ENCODE measurements at places on chromosomes 13 and 19.

DNA sequence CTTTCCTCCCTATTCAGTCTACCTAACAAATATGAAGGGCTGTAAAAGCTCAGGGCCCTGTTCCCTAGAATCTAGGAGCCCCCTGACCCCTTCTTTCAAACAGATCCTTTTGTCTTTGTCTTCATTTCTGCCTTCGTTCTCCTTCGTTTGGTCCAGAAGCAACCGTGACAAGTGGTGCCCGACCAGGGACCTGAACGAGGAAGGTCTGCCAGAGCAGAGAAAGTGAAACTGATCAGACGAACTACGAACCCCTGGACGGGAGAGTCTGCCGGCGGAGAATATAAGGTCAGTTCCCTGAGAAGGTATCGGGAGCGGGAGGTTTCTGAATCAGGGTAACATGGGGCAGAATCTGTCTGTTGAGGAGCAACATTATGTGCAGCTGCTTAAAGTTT, 751 bp downstream of the ERVK3-1 start:
- no peak for DNase-seq

- no peak for DNase-seq
These were observed 1674.5 kb upstream of the SLC10A2 start for GRCh38 chr13:104740641-104741222.

- DNase-seq: no peak
These were observed 252.5 kb downstream of the LHFPL6 start for GRCh38 chr13:39350461-39350881.

DNA sequence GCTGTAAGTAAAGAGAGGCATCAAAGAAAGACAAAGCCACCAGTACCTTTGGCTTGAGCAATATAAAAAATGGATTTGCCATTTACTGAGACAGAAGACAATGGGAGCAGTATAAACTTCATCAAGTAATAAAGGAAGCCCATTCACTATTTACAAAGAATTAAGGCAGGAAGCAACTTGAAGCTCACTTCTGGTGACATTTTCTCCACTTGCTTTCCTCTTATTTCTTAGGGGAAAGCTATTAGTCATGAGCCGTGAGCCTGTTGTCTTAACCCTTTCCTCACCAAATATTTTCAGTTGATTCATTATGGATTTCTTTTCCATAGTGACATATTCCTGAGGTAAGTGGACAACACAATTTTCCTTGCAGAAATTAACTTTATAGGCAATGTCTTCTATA, 156.8 kb downstream of the DNAJC3 start:
- DNase-seq: no peak

GRCh38 chr19:45824531-45825262, 9.6 kb upstream of the RSPH6A start:
- no peak for DNase-seq

DNA sequence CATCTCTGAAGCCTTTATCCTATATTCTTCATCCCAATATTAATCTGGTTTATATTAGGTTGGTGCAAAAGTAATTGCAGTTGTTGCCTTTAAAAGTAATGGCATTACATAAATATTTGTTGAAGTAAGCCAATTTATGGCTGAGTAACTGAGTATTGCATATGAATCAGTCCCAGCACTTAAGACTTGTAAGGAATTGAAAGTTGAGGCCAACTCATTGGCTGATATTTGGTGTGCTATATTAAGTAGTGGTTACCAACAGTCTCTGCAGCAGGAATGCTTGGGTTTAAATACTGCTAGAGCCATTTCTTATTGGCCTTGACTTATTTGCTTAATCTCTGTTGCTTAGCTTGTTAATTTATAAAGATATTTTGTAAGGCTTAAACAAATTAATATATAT, 460.7 kb downstream of the GPC6 start:
- no peak for DNase-seq

- no peak for DNase-seq
These were observed 33.4 kb downstream of the FAM124A start for GRCh38 chr13:51255556-51255955.

DNA sequence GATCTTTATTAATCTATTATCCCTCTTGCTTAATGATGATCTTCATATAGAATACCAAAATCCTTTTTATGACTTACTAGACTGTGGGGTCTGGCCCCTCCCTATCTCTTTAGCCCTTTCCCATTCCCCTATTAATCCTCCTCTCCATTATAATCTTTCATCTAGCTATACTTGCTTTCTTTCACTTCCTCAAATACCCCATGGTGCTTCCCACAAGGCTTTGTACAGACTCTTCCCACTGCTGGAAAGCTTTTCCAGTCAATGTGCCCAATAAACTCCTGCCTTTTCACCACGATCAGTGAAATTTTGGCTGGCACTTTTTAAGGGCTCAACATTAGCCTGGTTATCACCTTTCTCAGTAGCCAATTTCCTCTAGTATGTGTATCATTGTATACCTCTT, 3.2 kb upstream of the EBPL start:
- no peak for DNase-seq

DNA sequence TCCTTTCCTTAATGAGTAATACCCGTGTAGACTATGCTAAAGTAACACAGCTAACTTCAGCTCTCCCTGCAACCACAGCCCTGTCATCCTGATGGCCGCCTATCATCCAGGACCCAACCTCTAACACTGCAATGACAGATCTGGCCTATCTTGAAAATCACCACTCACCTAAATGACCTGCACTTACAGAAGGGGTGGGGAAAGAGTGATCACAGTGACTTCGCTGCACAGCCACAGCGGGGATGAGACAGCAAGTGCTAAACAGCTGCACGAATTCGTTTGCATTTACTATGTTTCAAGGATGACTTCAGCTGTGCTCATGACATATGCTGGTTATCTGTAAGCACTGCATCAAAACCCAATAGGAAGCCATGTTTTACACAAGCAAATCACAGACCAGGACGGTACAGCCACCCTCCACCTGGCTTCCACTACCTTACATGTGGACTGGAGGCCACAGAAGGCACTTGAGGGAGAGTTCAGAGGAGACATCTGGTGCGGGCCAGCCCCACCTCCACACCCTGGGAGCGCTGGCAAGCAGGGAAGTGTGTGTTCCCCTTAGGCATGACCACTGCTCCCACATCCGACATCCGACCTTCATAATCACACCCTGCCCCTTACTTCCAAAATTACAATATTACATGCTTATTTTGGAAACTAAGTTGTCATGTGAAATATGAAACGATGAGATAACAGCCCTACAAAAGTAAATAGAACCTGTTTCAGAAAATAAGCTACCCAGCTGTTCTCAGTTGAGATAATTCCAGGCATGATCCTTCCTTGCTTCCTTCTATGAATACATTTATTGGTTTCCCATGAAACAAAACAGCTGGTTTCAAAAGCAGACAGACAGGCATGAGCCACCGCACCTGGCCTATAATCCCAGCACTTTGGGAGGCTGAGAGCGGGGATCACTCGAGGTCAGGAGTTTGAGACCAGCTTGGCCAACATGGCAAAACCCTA, 95.7 kb downstream of the STK24 start:
- DNase-seq: no peak

DNA sequence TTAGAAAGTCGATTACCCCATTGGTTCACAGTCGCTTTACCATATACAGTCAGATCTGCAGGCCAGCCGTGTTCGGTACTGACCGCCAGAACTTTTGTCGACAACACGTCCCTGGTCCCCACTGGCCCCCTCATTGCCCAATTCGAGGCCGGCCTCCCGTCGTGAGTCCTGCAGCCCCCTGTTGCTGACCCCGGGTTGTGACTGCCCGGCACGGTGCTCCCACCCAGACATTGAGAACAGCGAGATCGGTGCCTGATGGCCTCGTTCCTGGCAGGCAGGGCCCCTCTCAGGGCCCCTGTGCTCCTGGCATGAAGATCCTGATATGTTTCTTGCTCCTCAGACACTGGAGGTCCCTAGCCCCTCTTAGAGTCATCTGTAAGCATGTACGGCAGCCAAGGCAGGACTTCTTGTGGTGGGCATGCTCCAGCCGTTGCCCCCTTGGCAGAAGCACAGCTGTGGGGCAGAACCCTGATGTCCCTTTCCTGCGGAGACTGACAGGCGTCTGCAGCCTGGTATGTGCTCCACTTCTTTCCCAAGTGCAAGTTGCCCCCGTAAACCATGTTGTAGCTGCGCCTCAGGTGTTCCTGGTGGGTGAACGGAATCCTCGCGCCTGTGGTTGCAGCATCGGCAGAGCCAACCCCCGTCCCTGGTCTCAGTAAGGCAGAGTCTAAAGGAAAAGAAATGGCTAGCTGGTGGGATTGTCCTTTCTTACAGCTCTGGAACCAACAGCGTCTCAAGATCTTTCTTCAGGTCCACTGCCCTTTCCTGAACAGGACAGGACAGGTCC, 123.2 kb upstream of the SPACA7 start:
- DNase-seq: no peak

DNA sequence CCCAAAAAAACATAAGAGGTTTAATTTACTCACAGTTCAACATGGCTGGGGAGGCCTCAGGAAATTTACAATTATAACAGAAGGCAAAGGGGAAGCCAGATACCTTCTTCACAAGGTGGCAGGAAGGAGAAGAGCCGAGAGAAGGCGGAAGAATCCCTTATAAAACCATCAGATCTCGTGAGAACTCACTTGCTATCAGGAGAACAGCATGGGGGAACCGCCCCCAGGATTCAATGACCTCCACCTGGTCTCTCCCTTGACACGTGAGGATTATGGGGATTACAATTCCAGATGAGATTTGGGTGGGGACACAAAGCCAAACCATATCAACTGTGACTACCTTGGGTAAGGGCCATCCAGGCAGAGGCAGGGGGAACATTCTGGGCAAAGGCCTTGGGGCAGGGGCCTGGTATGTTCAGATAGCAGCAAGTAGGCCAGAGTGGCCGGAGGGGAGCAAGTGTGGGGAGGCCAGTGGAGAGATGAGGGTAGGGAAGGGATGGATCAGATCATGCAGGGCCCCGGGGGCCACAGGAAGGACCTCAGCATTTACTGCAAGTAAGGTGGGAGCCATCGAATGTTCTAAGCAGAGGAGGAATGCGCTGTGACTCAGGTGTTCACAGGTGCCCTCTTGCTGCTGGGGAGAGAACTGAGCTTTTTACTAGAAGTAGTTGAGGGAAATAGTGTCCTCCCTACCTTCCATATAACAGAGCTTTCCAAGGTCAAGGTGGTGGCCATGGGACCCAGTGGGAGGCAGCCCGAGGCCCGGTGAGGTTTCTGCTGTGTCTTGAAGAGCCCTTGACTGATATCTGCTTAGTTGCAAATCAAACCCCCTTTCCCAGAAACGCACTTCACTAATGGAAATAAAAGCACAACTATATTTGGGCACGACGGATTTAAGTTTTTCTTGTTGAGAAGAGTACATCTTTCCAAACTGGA, 18.0 kb downstream of the RAB3D start:
- DNase-seq: no peak

- DNase-seq: no peak
These were observed 13.7 kb downstream of the LMTK3 start for GRCh38 chr19:48497728-48498594.

- DNase-seq: no peak
These were observed 381.3 kb downstream of the ENOX1 start for GRCh38 chr13:43405457-43405856.

- no peak for DNase-seq
These were observed 1416.8 kb downstream of the OLFM4 start for GRCh38 chr13:54445453-54445852.

DNA sequence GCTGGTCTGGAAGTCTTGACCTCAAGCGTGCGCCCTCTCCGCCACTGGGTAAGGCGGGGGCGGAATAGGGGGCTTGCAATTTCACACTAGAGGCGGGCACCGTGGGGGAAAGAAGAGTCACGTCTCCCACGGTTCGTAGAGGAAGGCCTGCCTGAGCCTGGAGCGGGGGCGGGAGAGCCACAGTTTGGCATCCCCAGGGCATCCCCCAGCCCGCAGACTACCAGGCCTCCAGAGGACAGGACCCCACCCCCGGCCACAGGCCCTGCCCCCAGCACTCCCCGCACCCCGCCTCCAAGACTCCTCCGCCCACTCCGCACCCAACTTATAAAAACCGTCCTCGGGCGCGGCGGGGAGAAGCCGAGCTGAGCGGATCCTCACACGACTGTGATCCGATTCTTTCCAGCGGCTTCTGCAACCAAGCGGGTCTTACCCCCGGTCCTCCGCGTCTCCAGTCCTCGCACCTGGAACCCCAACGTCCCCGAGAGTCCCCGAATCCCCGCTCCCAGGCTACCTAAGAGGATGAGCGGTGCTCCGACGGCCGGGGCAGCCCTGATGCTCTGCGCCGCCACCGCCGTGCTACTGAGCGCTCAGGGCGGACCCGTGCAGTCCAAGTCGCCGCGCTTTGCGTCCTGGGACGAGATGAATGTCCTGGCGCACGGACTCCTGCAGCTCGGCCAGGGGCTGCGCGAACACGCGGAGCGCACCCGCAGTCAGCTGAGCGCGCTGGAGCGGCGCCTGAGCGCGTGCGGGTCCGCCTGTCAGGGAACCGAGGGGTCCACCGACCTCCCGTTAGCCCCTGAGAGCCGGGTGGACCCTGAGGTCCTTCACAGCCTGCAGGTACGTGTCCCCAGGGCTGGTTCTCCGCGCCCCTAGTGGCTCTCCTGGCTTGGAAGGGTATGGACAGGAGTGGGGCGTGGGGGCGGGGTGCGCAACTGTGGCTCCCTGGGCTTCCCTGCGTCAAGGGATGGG, at the start of gene ANGPTL4:
Gene ANGPTL4, plus strand, starts transcription at position 353 of the 969 bp plus-strand sequence. Its CDS starts 167 bp downstream, at position 520.
- DNase-seq: no peak

GRCh38 chr19:39082745-39083598, 1.2 kb upstream of the ACP7 start:
- no peak for DNase-seq

DNA sequence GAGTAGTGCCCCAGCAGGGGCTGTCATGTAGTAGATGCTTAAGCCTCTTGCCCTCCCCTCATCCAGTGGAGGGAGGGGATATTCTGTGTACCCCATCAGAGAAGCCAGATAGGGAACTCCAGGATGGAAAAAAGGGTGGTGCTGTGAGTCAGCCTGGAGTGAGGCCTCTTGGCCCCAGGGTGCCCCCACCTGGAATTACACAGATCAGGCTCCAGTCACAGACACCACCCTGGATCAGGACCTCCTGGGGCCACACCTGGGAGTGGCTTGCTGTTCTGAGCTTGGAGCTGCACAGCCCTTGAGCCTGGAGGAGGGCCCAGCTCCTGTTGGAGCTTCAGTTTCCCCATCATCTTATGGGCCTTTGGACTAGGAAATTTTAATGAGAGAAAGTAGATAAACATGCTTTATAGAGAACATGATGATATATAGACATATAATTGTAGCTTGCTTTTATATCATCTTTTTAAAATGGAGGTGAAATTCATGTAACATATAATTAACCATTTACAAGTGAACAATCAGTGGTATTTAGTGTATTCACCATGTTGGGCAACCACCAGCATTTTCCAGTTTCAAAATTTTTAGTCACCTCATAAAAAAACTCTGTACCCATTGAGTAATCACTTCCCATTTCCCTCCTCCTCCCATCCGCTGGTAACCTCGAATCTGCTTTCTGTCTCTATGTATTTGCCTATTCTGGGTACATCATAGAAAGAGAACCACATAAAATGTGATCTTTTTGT, 24.6 kb downstream of the CYP4F22 start:
- no peak for DNase-seq

- no peak for DNase-seq
These were observed 13.6 kb downstream of the C19orf25 start for GRCh38 chr19:1465191-1466016.

DNA sequence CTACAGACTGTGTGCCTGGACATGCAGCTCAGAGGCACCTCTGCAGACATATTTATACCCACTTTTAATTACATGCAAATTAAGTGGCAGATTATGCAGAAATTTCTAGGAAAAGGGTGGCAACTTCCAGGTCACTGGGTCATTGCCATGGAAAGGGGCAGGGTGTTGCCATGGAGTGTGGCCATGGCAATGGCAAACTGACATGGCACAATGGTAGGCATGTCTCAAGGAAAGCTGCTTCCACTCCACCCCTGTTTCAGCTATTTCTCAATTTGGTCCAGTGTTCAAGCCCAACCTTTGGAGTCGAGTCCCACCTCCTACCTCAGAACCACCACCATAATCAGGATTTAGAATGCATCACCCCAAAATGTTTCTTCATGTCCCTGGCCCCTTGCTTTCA, 170.7 kb upstream of the TSHZ3 start:
- no peak for DNase-seq

Measured in COR-L47 (cell line).